ENCODE measurements at places on chromosomes 13 and 19.

- no peak for DNase-seq
These were observed 441.0 kb downstream of the COG6 start for GRCh38 chr13:40096357-40096901.

GRCh38 chr19:3821857-3822364, 35.7 kb upstream of the MATK start:
- peak; percentile 37 for DNase-seq

GRCh38 chr13:93227280-93227877, 772 bp downstream of the GPC6 start:
- peak; percentile 50 for DNase-seq

- no peak for DNase-seq
These were observed 29.7 kb upstream of the RGCC start for GRCh38 chr13:41427666-41428065.

- DNase-seq = no peak
These were observed 589 bp downstream of the RBM26 start for GRCh38 chr13:79405501-79405830.

GRCh38 chr13:92354583-92354982, 872.0 kb upstream of the GPC6 start:
- DNase-seq = no peak

- no peak for DNase-seq
These were observed 222.0 kb downstream of the B3GLCT start for GRCh38 chr13:31421756-31422155.

DNA sequence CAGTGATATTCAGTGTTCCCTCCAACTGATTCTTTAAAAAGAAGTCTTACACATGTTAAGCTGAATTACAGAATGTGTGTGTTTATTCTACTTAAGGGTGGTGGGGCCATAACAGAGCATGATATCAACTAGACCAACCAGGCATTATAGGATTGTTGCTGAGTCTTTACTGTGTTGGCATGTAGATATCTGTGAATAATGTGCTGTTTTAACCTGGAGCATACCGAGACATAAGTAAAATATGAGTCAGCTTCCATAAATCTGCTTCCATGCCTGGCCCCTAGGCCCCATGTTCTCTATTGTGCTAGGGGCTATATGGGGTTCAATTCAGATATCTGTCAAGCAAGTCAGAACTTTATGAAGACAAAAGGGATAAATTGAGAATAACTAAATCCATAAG, 295.7 kb downstream of the MTUS2 start:
- no peak for DNase-seq

- no peak for DNase-seq
These were observed 61.5 kb downstream of the DOCK9 start for GRCh38 chr13:98916403-98916802.

DNA sequence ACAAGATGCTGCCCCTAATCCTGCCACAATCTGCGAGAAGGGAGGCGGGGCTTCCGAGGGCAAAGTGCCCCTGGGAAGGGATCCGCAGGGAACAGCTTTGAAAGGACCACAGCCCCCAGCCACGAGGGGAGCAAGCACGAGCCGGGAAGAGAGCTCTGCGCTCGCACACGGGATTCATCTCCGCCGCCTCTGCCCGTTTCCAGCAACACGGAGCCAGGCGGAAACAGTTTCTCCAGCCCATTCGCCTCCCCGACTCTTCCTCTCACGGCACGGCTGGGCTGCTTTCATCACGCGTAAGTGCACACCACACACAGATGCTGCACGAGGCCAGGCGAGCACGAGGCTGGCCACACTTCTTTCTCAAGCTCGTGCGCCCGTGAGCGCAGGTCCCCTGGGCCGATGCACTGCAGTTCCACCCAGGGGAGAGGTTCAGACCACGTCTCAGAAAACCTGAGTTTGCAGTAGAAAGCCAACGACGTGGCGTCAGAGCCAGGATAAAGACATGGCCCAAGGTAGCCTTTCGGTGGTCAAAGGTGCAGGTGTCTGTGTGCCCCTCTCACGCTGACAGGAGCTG, 33.6 kb downstream of the NAXD start:
- no peak for DNase-seq

DNA sequence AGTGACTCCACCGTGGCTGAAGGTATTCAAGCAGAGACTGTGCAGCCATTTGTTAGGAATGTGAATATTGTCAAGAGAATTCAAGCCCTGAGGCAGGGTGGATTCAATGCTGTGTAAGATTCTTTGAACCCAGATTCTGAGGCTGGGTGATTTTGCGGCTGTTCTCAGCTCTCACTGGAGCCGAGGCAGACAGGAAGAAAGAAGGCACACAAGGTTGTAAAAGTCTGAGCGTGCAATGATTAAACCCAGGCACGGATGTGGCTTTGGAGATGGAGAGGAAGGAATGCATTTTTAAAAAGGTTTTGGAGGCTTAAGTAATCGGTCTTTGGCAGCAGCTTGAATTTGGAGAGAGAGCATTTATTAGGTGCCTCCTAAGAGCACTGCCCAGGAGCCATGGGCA, 187.9 kb downstream of the KATNAL1 start:
- no peak for DNase-seq

GRCh38 chr13:110319774-110320509, 12.9 kb downstream of the COL4A2 start:
- no peak for DNase-seq

Data from NCI-H1694 (cell line).